ENCODE measurements at places on chromosomes 13 and 19.

DNA sequence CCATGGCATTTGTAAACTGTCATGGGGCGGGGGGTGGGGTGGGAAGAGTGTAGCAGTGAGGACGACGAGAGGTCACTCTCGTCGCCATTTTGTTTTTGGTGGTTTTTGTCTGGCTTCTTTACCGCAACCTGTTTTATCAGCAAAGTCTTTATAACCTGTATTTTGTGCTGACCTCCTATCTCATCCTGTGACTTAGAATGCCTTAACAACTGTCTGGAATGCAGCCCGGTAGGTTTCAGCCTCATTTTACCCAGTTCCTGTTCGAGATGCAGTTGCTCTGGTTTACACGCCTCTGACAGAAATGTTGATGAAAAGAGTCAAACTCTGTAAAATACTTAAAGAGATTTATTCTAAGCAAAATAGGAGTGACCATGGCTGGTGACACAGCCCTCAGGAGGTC lies 852.0 kb downstream of the DACH1 start:
- no peak for DNase-seq

DNA sequence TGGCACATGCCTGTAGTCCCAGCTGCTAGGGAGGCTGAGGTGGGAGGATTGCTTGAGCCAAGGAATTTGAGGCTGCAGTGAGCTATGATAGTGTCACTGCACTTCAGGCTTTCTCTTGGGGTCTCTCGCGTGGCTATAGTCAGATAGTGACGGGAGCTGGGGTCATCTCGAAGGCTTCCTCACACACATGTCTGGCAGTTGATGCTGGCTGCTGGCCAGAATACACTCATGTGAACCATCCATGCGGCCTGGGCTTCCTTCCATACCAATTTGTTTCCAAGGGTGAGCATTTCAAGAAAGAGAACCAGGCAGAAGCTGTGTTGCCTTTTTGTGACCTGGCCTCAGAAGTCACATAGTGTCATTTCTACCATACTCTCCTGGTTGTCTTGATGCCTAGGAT lies 26.4 kb downstream of the LEUTX start:
- no peak for DNase-seq

GRCh38 chr13:102771298-102772041 lies 2.1 kb downstream of the TEX30 start:
- DNase-seq, result no peak

DNA sequence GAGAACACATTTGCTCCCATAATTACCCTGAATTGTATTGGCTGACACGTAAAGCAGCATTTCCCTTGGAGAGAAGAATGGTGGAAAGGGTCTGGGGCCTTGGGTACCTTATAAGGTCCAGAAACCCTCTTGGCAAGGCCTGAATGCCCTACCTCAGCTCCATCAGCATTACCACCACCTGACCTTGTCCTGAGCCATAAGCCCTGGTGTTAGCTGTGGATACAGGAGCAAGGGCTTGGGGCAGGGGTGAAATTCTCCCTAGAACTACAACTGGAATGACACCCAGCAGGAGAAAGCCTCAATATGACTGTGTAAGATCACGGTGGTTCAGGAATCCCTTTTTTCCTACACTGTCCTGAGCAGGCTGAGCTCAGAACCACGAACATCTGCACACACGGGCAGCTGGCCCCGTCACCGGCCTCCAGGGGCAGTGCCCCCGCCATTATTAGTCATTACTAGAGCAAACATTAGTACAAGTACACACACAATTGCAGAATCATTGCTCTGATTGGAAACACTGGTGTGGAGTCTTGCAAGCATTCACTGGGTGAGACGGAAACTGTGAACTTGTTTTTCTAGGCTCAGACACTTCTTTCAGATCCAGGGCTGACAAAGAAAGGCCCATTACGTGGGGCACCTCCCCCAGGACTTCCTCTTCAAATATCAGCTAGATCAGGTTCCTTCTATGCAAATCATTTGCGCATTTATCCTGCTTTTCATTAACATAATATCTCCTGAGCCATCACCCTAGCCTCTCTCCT lies 26.8 kb upstream of the MTIF3 start:
- DNase-seq, result no peak

- DNase-seq, result no peak
Measured at GRCh38 chr19:17294051-17294891, 9.0 kb downstream of the ABHD8 start.

GRCh38 chr19:10971107-10971726 lies 10.4 kb downstream of the SMARCA4 start:
- DNase-seq, result no peak

- DNase-seq, result no peak
Measured at GRCh38 chr13:89843621-89844020, 1503.9 kb upstream of the MIR17HG start.

DNA sequence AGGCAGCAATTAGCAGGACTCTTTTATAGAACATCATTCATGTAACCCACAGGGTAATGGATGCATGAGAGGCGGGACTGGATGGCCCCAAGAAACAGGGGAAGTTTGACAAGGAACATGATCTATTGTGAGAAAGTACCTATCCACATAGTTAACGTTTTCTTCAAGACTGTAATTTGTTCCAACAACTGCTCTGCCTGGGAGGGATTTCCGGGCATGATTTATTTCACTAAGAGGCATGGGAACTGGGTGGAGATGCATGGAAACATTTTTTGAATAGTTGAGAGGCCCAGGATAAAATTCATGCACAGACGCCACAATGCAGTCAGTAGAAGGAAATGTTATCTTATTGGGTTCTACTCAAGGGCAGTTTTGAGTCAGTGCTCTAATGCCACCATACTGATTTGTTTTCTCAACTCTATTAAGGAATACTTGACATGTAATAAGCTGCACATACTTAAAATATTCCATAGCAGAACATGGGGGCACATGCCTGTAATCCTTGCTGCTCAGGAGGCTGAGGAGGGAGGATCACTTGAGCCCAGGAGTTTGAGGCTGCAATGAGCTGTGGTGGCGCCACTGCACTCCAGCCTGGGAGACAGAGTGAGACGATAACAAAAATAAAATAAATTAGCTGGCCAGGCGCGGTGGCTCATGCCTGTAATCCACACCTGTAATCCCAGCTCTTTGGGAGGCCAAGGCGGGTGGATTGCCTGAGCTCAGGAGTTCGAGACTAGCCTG lies 9.9 kb upstream of the ATG4D start:
- DNase-seq, result no peak

DNA sequence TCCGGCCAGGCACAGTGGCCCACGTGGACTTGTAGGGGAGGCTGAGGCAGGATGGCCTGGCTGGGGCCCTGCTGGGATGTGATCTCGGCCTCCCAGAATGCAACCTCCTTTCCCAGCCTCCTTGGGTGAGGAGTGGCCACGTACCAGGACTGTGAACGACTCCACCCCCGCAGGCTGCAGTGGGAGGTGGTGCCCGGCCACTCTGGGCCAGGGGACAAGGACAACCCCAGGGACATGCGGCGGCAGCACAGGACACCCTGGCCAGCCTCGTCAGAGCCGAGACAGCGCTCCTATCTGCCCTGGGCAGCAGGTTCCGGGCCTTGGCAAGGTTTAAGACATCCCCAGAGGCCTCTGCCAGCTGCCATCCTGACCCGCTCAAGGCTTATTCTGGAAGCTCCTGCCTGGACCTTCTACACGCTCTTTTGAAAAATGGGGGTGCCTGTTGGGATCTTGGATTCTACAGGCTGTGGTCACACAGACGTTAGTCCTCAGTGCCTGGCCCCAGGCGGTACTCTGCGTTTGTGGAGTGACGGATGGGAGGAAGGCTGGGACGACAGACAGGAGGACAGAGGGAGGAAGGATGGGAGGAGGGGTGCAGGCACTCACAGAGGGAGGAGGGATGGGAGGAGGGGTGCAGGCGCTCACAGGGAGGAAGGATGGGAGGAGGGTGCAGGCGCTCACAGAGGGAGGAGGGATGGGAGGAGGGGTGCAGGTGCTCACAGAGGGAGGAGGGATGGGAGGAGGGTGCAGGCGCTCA lies 19.9 kb upstream of the CACTIN start:
- DNase-seq, result no peak

- no peak for DNase-seq
Measured at GRCh38 chr19:46963093-46963734, 56.4 kb upstream of the NPAS1 start.

DNA sequence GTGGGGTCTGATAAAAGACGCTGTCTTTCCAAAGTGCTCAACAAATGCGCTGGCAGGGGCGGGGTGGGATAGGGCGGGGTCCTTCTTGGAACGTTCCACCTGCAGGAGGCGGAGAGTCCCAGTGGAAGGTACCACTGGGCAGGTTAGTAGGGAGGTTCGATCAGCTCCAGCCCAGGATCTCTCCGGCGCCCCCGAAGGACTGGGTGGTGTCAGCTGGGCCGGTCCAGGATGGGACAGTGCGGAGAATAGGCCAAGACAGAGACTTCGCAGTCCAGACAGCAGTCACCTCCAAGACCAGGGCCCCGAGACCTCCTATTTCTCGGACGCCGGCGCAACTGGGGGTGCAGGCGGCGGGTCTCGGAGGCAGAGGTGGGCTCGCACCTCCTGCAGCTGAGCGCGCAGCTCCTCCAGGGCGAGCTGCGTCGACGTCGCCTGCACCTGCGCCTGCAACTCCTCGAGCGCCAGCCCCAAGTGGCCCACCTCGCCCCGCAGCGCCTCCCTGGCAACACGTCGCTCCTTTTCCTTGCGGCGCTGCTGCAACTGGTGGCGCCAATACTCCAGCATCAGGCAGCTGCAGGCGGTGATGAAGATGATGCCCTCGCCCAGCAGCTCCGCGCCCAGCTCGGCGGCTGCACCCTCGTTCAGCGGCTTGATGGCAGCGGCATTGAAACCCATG lies 21.6 kb downstream of the VASP start:
- DNase-seq, result peak; percentile 87

- no peak for DNase-seq
Measured at GRCh38 chr13:43804461-43805070, 17.8 kb upstream of the ENOX1 start.

DNA sequence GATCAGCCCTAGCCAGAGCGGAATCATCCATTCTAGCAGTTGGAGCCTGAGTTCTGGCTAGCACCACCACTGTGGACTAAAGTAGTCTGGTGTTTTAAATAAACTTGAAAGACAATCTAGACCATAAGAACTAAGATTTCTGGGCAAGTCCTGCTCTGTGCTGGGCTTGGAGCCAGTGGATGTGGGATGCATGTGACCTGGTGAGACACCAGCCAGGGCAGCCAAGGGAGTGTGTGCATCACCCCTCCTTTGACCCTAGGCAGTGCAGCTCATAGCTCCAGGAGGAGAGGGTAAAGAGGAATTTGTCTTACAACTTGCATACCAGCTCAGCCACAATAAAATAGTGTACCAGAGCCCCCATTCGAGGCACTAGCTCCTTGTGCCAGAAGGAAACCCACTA lies 21.0 kb downstream of the ITGBL1 start:
- DNase-seq, result no peak

GRCh38 chr19:12199757-12200419 lies 37.0 kb downstream of the ZNF136 start:
- no peak for DNase-seq

DNA sequence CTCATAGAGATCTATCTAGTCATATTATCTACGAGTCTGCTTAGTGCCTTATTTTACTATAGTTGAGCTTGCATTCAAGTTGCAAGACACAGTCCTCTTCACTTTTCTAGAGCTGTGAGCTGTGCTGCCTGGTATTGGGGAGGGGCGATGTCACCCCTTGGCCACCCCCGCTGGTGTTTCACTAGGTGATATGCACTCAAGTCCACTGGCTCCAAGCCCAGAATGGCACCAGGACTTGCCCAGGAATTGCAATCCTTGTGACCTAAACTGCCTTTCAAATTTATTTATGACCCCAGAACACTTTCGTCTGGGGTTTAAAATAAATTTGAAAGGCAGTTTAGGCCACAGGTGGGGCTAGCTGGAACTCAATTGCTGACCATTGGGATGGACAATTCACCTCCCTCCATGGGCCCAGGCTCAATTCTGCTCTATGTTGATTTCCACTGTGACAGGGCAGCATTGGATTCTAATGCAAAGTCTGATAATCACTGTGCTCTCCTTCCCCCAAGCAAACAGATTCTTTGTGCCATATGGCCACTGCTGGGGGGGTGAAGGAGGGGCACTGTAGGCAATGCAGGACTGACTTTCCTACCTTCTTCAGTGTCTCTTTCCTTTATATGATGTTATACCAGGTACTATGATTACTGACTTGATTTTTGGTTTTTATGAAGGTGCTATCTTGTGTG lies 1244.2 kb upstream of the MIR17HG start:
- DNase-seq, result no peak

DNA sequence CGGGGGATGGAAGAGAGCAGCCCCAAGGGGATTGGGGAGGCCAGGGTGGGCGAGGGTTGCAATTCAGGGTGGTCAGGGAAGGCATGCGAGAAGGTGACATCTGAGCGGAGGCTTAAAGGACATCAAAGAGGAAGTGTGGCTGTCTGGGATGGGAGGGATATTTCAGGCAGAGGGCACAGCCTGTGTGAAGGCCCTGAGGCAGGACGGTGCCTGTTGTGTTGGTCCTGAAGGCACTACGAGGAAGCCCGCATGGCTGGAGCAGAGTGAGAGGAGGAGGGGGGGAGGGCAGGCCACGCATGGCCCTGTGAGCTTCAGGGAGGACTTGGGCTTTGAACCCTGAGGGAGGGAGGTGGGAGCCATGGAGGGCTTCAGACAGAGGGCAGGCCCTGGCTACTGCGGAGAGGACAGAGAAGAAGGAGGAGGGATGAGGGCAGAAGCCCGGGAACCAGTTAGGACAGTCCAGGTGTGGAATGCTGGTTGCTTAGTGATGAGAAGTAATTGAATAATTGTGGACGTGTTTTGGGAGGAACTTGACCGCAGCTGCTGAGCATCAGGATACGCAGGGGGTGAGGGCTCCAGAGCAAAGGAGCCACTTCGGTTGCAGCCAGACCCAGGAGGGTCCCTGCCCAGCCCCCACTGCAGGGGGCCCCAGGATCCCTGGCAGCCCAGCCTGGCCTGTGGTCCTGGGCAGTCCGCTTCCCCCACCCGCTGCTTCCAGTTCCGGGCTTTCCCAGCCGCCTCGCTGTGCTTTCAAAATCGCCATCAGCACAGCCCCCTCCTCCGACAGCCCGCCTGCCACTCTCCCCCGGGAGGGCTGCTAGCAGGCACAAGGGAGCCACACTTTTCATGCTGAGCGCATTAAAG lies 6.2 kb downstream of the TLE6 start:
- no peak for DNase-seq

- no peak for DNase-seq
Measured at GRCh38 chr13:94031609-94032008, 447.9 kb downstream of the DCT start.

- no peak for DNase-seq
Measured at GRCh38 chr13:98657506-98658085, 80.7 kb upstream of the STK24 start.
